Activated B cell treated with CpG ODN at 0.5 μM for 24 hours (primary cell): ENCODE measurements at places on chromosomes 11 and 22.

DNA sequence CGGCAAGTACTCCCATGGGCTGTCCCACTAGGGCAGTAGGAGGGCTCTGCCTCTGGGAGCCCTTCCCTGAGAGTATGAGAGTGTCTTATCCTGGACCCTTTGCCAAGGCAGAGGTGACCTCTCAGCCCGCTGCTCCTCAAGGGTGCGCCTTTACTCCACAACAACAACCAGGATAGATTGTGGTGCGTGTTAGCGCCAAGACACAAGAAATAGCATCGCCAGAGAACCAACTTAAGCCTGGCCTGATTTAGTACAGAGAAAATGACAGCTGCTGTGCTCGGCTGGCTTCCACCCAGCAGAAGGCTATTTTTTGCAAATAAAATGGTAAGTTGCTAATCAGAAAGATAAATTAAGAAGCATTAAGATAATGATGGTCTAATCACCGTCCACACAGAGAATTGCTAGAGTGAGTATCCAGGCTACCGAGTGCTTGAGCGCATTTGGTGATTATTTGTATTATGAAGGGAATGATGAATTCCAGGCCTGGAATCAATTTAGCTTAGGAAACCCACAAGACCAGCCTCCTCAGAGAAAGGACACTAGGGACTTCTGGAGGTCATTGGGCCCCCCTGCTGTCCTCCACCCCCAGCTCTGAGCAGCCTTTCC is 119.8 kb downstream of the PKNOX2 start:
- no peak for DNase-seq

DNA sequence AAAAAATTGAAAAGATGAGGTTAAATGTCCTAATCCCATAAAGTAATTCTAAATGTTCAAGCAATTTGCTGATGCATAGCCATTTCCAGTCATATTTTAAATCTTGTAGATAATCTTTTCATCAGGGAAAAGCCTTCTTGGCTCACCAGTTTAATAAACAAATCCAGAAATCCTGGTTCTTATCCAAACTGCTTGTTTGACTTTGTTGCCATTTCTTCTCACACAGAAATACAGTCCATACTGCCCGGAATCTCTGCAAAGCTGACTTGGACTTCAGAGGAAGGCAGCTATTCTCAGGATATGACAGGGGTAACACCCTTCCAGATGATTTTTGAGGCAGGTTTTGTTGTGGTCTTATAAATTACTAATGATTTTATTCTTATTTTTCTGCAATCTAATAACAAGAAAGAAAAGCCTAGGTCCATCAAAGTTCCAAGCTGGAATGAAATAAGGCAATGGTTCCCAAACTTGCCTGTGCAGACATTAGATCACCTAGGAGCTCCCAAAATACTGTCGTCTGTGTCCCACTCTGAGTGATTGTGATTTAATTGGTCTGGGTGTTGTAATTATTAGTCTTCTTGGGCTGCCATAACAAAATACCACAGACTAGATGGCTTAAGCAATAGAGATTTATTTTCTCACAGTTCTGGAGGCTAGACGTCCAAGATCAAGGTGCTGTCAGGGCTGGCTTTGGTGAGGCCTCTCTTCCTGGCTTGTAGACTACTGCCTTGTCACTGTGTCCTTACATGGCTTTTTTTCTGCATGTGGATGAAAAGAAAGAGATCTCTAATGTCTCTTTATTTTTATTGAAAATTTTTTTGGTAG is 55.1 kb upstream of the RCE1 start:
- DNase-seq = no peak

GRCh38 chr11:1341928-1342524 is 32.6 kb upstream of the TOLLIP start:
- DNase-seq = no peak

DNA sequence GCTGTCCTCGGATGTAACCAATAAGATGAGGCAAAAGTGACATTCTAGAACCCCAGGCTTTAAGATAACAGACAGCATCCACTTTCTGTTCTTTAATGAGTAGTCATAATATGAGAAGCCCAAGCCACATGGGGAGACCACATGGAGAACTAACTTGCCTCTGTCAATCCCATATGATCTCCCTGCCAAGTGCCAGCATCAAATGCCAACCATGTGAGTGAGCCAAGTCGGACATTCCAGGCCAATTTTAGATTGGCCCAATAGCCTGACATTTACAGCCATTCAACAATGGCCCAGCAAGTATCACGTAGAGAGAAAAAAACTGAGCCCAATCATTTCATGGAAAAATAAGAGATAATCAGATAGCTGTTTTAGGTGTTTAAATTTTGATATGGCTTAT is 2048.3 kb upstream of the RAG2 start:
- no peak for DNase-seq

DNA sequence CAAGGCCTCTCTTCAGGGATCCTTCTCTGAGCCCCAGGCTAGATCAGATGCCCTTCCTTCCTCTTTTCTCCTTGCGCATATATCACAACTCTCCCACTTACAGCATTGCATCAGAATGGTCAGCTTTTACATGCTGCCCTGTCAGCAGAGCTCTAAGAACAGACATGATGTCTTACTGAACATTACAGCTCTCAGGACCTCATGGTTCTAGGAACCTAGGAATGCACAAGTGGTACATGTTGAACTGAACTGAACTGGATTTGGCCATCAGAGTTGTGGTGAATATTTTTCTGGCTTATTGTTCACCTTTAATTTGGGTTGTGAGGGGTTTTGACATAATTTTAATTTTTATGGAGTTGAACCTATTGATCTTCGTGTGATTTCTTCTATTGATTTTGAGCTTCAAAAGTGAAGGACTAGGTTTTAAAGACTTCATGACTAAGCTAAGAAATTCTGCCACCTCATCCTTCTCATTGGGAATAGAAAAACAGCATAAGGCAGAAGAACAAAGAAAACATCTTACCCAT is 37.7 kb upstream of the SPON1 start:
- DNase-seq = no peak

- DNase-seq = no peak
Measured at GRCh38 chr11:116431842-116432241, 340.9 kb downstream of the BUD13 start.

GRCh38 chr11:124955035-124955434 is 1.0 kb downstream of the CCDC15 start:
- no peak for DNase-seq

DNA sequence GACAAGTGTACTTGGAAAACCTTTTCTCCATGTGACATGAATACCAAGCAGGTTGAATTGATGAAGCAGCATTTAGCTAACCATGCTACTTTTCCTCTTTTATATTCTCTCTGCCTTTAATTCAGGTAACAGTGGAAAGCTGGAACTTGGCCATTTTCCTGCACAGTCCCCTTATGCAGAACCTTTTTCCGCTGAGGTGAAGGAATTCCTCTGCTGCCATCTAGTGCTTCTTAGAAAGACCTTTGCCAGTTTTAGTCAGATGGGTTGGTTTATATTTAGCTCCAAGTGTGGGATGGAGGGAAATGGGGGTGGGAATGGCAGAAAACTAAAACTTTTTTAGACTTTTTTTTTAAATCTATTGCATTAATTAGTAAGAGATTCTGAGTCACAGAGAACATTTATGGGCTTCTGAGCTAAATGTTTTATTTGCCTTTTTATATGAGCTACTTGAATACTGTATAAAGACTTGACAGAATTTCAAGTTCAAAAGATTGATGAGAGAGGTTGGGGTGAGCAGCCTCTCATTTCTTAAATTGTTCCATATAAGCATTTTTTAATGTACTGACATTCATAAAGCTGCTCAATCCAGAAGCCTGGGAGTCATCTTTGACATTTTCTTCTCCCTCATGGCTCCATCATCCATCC is 153.9 kb upstream of the ZC3H12C start:
- no peak for DNase-seq

DNA sequence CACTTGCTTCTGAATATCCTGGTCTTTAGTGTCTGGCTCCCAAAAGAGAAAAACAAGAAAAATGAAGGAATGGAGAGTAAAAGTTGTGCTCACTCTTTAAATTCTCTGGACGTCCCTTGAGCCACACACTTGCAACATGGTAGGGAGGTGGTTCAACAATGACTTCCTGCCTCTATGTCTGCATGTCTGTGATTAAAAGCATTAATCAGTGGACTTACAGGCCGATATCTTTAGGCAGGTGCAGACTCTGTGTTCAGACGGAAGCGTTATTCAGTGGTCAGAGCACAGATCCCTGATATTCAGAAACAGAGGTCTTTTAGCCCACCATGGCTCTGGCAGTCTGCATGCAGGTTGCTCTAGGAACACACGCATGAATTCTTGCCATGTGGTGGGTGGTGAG is 1920.0 kb upstream of the RAG2 start:
- DNase-seq = no peak

GRCh38 chr11:102117472-102118113 is 7.3 kb downstream of the YAP1 start:
- DNase-seq = no peak

- no peak for DNase-seq
Measured at GRCh38 chr11:130787973-130788570, 128.2 kb downstream of the SNX19 start.

DNA sequence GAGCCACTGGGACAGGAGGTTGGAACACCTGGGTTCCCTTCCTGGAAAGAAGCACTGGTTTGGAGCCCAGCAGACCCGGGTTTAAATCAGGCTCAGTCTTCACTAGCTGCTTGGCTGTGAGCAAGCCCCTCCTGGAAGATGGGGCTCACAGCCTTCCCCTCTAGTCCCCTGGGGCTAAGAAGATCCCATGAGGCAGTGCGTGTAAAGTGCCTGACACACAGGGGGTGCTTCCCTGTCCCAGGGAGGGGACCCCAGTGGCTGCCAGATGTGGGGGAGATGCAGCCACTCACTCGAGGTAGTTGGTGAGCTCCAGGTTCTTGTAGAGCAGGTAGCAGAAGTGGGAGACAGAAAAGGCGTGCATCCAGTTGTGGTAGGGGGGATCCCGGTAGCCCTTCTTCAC is 93.2 kb downstream of the PDE2A start:
- DNase-seq = no peak

- no peak for DNase-seq
Measured at GRCh38 chr22:37176464-37177061, 11.5 kb downstream of the C1QTNF6 start.

DNA sequence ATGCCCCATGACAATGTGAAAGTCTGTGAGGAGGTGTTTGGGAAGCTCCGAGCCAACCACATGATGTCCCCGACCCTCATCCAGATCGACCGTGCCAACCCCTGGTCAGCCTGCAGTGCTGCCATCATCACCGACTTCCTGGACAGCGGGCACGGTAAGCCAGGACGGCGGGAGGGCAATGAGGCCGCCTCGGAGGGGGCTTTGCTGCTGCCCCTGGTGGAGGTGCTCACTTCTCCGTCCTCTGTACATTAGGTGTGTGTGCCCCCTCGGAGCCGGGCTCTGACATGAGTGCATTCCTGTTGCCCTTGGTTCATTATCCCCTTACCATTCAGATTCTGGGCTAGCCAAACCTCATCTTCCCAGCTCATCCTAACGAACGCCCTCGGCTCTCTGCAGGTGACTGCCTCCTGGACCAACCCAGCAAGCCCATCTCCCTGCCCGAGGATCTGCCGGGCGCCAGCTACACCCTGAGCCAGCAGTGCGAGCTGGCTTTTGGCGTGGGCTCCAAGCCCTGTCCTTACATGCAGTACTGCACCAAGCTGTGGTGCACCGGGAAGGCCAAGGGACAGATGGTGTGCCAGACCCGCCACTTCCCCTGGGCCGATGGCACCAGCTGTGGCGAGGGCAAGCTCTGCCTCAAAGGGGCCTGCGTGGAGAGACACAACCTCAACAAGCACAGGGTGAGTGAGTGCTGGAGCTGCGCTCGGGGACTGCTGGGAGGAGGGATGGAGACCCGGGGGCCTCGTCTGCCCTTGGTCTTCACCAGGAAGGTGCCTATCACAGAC is 13.8 kb downstream of the ADAMTS15 start:
- DNase-seq = no peak

- DNase-seq = no peak
Measured at GRCh38 chr11:109728056-109728455, 306.1 kb downstream of the C11orf87 start.

DNA sequence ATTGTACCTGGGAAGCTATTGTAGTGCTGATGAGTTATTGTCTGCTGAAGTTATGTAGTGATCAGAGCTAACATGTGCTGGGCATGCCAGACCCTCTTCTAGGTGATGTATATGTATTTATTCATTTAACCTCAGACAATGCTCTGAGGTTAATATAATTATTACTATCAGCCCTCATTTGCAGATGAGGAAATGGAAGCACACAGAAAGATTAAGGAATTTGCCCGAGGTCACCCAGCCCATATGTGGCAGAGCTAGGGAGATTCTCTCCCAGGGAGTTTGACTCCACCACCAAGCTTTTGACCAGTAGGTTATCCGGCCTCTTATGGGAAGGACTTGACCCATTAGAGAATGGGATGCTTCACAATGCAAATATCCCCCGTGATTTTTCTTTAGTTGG is 114.2 kb upstream of the NAV2 start:
- DNase-seq = no peak

DNA sequence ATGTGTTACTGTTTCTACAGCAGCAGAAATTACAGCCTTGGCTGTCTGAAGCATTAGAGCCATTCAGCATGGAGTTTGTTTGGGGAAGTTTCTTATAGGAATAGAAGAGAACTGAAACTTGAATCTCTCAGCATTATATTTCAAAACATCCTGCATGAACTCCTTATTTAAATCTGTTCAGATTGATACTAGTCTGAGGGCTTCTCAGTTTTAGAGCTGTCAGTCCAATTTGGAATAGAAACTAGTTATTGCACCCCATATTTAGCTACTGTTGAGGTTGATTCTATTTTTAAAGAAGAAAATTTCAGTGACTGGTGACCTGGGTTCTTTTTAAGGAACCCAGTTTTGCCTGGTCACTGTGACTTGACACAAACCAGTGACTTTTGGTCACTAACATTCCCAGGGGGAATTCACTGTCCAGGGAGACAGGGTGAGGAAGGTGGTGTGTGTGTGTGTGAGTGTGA is 126.0 kb upstream of the TTC12 start:
- DNase-seq = no peak

DNA sequence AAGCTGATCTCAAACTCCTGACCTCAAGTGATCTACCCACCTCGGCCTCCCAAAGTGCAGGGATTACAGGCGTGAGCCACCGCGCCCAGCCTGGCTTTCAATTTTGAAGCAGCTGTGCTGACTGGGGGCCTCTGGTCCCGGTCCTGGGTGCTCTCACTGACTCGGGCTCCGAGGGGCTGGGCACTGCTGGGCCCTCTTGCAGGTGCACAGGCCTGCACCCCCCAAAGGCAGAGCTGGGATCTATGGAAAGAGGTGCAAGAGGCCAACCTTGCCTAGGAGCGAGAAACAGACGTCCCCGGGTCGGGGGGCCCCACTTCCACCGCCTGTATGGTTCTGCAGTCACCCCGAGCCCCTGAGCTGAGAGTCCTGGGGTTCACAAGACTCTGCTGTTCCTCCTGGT is 33.2 kb downstream of the KIAA0930 start:
- DNase-seq = no peak

DNA sequence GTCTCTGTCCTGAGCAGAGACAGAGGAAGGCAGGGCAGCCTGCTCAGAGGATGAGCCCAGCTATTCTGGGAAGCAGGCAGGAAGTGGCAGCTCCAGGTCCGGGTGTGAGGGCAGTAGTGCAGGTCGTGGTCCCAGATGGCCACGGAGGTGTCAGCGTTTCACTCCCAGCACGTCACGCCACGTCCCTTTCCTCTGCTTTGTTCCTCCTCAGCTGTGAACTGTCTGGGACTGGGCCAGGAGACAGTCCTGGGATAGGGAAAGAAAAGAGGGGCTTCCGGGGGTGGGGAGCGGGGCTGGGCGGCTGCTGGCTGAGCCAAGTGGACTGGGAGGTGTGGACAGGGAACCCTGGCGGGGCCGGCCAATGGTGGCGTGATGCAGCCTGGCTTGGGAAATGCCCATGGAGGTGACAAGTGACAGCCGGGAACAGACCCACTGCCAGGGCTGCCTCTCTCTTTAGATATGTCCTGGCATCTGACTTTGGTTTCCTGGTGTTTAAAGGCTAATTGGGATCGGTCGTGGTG is 64.7 kb downstream of the KCNQ1 start:
- peak; percentile 10 for DNase-seq
